ENCODE measurements at places on chromosomes 4 and X.

DNA sequence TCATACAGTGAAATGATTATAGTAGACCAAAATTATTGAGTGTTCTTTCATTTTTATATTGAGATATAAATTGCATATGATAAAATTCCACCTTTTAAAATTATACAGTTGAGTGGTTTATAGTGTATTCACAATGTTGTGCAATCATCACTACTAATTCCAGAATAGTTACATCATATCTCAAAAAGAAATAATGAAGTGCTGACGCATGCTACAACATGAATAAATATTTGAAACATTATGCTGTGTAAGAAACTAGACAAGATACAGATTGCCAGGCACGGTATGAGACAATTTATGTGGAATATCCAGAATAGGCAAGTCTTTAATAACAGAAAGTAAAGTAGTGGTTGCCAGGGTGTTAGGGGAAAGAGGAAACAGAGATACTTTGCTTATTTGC is 871.7 kb downstream of the FAM133A start:
- no peak for DNase-seq

- no peak for DNase-seq
These were observed 23.3 kb upstream of the LNX1 start for GRCh38 chr4:53614591-53614990.

DNA sequence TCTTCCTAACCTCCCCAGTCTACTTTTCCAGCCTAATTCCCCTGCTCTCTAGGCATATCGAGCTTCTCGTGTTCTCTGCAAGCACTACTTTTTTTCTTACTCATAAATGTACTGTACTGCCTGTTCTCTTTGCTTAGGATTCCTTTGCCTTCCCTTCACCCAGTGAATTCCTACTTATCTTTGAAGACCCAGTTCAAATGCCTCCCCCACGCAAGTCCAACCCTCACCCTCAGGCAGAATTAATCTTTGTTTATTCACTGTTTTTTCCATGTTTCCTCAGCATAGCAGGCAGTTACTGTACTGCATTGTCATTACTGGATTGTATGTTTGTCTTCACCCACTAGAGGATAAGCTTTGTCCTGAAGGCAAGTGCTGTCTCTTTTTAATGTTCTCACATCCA is 287.7 kb downstream of the BMPR1B start:
- DNase-seq, result no peak

DNA sequence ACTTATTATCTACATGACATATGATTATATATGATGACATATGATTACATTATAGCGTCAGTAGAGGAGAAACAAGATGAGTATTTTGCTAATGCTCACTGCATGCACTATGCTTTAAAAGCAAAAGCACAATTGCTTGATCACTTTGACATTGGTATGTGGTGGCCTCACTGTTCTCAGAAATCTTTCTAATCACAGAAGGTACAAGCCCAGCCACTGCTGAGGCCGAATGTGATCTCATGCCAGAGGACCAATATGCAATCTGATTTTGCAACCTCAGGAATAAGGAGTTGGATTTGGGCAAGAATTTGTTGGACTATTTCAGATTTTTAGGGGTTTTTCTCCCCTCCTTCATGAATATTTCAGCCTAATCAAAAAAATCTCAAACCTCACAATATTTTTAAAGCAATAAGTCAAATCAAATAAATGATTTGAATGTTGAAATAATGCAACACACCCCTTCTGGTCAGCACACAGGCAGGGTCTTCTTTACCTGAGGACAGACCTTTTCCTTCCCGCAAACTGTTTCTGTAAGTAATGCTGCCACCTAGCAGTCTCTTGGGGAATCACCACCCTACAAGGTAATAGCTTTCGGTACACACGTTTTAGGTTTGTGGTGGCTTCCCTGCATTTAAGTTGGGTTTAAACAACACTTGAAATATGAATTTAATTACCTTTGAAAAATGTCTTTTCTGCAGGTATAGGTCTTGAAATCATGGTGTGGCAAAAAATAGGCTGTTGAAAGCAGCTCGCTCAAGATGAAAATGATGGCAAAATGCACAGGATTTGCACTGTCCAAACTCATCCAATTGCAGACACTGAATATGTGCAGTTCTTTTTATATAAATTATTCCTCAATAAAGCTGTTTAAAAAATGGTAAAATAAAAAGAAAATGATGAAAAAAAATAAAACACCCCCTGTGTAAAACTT is 4.8 kb upstream of the CXCL13 start:
- no peak for DNase-seq

GRCh38 chr4:88585917-88586316 is 6.4 kb upstream of the HERC3 start:
- no peak for DNase-seq

GRCh38 chrX:139967750-139968149 is 2.4 kb upstream of the CXorf66 start:
- DNase-seq, result no peak

Measured in Right ventricle myocardium superior (tissue), 1 donor.